NK-92 treated with Interleukin-12 subunit alpha and Interleukin-12 subunit beta, amount 100 ng/mL, for 24 hours (cell line): ENCODE measurements at places on chromosomes 7 and 10.

DNA sequence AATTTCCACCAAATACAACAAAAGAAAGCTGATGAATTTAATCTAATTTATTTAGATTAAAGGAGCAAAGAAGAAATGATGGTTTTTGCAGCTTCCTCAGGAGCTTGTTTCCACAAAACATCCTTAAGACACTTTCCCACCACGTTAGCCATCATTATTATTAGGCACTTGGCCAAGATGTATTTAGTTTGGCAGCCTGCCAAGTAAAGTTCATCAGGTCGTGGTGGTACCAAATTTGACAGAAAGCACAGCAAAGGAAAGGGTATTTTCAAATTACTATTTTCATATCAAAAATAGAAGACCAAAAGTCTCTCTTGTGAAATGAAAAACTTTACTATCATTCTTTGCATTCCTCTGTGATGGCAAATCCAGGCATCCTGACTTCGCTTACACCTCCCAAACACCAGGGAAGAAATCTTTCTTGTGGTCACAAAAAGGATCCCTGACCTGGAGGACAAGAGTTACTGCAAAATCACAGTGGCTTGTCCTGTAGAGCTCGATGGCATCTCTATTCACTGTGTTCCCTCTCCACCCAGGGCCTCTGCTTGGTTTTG, 123.1 kb upstream of the INHBA start:
- DNase-seq: no peak

- DNase-seq: no peak
Observed at GRCh38 chr7:30237271-30237695, 47.1 kb upstream of the ZNRF2 start.

DNA sequence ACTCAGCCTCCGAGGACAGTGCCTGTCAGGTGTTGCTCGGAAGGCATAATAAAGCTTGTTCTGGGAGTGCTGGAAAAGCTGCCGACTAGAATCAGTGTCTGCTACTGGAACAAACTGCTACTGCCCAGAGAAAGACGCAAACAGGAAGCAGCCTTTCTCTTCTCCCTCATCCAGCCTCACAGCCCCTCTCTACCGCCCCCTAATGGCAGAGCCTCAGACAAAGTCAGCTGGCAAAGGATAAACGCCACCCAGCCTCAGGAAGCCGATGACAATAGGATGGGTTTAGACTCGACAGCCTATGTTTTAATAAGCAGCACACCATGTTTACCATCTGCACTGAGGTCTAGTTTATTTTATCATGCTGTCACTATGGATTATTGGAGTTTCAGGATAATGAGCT, 169.5 kb upstream of the LYZL1 start:
- no peak for DNase-seq

DNA sequence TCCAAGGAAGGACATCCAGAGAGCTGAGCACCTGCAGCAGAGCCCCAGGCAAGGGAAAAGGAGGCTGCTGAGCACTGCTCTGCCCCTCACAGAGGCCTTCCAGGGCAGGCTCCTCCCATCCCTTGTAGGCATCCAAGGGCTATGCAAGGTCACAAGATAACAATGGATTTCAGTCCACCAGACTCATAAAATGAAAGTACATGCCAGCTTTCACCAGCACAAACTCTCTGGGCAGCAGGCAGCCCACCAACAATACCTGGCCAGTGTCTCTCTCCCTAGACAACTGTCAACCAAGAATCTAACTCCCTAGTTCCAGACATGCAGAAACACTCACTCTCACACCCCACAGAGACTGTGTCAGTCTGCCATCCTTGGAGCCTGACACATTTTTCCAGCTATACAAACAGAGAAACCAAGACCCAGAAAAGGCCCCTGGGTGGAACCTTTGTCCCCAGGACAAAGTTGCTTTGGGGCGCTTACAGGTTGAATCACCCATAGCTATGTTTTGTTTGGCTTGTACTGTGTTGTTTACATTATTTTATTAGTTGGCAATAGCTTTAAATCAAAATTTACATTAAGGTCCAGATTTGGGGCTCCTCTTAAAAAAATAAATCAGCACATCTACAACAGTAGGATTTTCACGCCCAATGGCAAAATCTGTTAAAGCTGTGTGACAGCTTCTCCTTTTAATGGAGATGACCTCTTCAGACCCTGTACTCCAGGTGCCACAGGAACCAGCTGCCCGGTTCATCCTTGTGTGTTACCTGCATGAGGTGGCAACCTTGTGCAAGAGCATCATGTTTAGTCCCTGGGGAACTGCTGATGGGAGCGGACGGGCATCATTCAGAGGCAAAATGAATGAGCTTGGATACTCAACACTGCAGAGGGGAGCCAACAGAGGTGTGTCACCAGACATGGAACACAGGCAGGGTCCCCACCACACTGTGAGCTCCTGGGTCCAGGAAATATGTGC, 5.2 kb downstream of the GRID1 start:
- no peak for DNase-seq

DNA sequence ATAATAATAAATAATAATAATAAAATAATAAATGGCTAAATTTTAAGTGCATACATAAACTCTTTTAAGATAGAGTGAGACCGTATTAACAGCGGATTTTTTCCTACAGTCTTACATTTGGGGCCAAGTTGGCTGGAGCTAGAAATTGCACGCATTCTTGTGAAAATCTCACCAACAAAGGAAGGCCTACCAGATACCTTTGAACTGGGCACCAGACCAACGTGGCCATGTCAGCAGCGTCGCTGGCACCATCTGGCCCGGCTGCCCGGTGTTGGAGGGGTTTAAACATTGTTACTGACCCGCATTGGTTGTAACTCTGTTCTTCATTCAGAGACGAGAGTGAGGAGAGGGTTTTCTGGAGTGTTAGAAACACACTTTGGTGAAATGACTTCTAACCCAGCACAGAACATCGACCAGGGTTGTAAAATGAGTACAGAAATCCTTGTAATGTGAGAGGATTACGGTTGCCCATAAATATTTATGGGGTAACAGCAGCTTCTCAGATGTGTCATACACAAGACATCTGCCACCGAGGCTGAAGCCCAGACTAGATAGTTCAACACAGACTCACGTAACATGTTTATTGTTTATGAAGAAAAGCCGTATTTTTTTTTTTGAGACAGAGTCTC, 34.6 kb upstream of the UNCX start:
- no peak for DNase-seq

DNA sequence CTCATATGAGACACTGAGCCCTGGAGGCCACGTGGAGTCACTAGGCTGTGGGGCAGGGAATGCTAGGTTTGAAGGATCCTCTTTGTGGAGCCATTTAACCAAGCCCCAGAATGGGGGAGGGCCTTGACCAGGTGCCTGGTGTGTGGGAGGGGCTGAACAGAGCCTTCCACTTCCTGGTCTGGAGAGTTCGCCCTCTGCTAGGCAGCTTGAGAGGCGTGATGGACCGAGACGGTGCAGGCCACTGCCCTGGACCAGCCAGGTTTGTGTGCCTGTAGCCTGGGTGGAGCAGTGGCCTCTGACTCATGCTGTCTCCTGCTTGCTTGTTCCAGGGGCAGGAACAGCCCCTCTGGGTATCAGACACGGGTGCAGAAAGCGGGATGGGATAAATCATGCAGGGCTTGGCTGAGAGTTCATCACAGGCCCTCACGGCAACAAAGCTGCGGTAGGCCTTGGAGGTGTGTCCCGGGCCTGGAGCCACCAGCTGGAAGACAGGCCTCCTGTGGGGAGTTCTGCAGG, 27.4 kb downstream of the ADAMTS14 start:
- DNase-seq: no peak

GRCh38 chr10:45532480-45532879, 140.1 kb downstream of the ZFAND4 start:
- DNase-seq: no peak

GRCh38 chr7:116525913-116526861, 1.4 kb downstream of the CAV1 start:
- peak; percentile 25 for DNase-seq

DNA sequence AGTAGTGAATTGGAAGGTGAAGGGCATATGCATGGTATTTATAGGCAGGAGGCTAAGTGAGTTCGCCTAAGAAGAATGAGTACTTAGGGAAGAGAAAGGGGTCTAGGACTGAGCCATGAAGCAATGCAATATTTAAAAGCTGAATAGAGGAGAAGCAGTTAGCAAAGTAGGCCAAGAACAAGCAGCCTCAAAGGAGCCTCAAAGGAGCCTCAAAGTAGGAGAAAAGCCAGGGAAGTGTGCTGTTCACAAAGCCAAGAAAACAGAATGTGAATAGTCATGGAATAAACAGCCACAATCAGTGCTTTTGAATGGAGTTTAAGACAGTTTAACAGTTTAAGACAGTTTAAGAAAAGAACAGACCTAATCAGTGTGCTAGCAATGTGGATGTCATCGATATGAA, 762.0 kb downstream of the SORCS1 start:
- no peak for DNase-seq
